ENCODE measurements at places on chromosomes 2 and 18.

- no peak for DNase-seq
Observed at GRCh38 chr2:205675861-205676516, 6.3 kb upstream of the NRP2 start.

DNA sequence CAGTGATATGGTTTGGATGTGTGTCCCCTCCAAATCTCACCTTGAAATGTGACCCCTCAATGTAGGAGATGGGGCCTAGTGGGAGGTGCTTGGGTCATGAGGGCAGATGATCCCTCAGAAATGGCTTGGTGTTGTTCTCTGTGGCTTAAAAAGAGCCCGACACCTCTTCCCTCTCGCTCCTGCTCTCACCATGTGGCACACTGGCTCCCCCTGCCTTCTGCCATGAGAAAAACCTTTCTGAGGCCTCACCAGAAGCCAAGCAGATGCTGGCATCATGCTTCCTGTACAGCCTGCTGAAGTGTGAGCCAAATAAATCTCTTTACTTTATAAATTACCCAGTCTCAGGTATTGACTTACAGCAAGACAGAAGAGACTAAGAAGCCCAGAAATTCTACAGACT, 357.1 kb downstream of the NRXN1 start:
- no peak for DNase-seq

- no peak for DNase-seq
Observed at GRCh38 chr2:16386031-16386430, 279.6 kb downstream of the CYRIA start.

- DNase-seq: no peak
Observed at GRCh38 chr2:27471961-27472360, 17.6 kb downstream of the IFT172 start.

DNA sequence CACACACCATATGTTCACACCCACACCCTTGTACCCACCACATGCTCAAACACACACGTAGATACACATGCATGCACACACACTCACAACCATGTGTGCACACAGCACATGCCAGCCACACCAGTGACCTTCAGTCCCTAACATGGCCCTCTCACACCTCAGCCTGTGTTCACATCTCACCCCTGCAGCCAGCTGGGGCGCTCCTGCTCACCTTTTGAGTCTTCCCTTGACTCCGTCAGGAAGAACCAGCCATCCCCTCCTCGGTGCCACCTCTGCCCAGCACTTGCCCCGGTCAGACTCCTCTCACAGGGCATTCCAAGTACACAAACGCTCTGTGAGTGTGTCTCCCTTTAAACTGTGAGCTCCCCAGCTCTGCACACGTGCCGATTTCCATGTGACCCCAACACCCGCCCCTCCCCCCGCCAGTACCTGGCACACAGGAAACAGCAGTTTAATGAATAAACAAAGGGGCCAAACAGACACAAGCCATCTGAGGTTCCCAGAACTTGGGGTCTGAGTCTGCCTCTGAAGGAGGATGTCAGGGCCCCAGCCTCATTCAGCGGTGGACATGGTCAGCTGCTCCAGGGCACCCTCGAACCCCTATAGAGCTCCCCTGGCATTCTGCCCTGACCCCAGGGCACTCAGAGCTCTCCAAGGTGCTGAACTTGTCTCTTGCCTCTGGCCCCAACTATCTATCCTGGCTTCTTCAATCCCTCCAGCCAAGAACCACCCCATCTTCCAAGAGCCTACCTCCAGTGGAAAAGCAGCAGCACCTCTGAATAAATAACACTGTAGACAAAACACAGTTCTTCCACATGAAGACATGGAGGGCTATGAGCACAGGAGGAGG, 252.9 kb downstream of the ATAD2B start:
- DNase-seq: no peak

DNA sequence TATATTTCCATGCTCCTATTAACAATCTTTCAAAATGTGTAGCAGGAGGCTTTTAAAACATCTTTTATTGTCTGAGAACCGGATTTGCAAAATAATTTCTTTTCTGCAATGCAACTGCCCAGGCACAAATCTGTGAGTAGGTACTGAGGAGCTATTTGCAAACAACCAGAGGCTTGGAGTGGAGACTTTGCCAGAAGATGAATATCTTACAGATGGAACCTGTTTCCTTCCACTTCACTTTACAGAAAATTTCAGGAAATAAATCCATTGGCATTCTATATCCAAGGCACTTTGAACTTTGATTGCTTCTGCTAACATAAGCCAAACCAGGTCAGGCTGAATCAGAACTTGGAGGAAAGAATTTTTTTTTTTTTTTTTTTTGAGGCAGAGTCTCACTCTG, 237.4 kb upstream of the REV1 start:
- DNase-seq: no peak

- no peak for DNase-seq
Observed at GRCh38 chr18:21820033-21820810, 79.6 kb downstream of the MIB1 start.

DNA sequence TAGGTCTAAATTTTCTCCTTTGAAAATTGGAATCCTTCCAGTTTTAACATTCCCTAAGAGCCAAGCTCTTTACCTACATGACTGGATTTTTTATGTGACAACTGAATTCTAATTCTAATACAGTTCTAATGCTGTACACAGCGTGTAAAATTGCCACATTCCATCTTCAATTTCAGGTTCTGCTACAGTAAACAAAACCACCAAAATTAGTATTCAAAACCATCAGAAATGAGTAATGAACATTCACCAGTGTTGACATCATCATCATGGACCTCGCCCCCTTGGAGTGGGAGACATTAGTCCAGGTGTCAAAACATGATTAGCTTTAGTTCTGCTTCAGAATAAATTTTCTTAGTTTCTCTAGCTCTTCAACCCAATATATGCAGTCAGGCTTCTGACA, 133.6 kb downstream of the MBD2 start:
- no peak for DNase-seq

- no peak for DNase-seq
Observed at GRCh38 chr2:218711550-218711929, 905 bp downstream of the TTLL4 start.

GRCh38 chr18:36360256-36360909, 62.9 kb downstream of the FHOD3 start:
- DNase-seq: no peak

DNA sequence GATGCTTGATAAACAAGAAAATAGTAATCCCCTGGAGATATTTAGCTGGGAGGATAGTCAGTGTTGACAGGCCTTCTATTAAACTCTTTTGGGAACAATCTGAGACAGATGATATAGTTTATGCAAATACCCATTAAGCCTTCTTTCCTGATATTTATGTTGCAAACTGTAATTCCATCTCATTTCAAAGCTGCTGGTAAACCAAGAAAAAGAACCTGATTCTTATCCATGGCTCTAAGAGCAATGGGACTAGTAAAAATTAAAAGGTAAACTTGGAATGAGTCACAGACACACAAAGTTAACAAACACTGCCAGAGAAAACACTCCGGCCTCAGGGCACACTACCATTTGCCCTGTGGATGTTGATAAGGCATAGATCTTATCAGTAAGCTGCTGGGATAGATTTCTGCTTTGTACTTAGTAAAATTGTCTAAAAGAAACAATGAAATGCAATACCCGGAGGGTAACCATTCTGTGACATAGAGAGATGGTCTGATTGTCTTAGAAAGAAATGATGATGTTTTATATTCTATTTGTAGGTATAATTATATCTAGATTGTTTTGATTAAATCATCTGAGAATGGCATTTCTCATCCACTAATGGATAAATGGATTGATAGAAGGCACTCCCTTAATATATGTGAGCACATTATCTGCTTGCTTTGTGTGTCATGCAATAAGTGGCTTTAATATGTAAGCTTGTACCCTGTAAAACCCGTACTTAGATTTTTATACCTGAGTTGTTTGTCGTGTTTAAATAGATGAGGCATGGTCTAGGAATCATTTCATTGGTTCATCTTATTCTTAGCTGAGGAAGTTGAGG, 13.2 kb downstream of the GALR1 start:
- DNase-seq: no peak

GRCh38 chr2:176082824-176083751, 674 bp downstream of the EVX2 start:
- DNase-seq: no peak

DNA sequence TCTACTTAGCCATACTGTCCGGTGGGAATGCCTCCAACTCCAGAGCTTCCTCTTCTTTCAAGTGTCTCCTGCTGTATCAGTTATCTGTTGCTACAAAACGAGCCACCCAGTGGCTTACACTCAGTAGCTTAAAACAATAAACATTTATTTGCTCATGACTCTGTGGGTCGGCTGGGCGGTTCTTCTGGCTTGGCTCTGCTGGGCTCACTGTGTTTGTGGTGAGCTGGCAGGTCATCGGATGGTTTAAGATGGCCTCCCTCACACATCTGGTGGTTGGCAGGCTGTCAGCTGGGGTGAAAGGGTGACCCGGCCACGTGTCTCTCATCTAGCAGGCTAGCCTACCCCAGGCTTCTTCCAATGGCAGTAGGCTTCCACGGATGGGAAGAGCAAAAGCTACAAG, 122.4 kb upstream of the SLC1A4 start:
- no peak for DNase-seq

DNA sequence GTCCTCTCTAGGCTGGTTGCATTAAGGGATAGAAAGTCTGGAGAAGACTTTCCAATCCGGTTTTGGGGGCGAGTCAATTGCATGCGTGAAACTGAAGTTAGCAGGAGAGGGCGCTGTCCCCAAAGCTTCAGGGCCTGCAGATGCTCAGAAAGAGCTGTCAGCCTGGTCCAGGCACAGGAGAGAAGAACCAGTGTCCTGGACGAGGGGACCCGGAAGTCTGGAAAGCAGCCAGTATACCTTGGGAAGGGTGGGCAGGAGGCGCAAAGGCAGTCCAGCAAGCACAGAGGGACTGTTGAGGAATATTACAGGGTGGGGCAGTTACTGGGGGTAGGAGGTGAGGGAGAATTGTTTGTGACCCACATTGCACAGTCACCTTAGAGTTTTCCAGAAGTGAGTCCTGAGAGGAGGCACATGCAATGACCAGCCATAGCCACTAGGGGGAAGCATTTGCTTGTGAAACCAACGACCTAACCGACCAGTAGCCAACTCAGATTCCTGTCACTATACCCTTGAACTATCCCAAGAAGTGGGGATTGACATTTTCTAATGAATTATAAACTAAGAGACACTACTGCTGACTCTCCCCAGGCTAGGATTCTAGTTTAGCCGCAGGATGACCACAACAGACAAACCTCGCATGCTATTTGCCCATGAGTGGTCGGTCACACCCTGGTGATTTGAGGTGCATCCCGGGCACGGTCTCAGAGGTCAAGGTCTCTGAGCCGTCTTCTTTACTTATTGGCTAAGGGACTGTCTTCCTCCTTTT, 172.8 kb downstream of the RDH14 start:
- DNase-seq: peak; percentile 47

DNA sequence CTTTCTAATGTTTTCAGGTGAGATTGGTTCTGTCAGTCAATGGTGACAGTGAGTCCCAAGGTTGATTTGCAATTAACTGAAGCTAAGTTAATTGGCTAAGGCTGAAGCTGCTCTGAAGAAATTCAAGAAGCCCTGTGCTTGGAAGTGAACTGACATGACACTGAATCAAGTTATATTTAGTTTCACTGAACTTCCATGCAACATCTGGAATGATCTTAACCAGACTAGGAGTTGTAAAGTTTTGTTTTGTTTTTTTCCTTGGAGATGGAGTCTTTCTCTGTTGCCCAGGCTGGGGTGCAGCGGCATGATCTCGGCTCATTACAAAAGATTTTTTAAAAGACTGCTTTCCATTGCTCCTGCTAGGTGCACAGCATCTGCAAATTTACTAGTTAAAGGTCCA, 11.4 kb downstream of the SERPINB5 start:
- DNase-seq: no peak

GRCh38 chr2:43221763-43222474, 4.5 kb downstream of the ZFP36L2 start:
- DNase-seq: no peak

DNA sequence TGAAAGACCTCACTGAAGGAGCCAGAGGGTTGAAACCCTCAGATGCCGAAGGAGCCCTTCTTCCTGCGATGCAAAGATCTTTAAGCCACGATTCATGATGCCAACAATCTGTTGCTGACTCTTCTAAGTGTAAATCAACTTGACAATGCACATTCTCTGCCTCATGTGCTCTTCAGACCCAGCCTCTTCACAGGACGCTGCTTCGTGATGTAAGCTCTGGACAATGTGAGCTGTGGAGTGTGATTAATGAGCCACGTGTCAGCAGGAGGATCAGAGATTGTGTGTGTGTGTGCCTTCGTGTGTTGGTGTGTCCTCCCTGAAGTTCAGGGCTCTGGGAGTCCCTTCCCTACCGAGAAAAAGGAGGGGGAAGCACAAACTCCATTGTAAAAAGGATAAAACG, 26.5 kb upstream of the TWIST2 start:
- DNase-seq: no peak

DNA sequence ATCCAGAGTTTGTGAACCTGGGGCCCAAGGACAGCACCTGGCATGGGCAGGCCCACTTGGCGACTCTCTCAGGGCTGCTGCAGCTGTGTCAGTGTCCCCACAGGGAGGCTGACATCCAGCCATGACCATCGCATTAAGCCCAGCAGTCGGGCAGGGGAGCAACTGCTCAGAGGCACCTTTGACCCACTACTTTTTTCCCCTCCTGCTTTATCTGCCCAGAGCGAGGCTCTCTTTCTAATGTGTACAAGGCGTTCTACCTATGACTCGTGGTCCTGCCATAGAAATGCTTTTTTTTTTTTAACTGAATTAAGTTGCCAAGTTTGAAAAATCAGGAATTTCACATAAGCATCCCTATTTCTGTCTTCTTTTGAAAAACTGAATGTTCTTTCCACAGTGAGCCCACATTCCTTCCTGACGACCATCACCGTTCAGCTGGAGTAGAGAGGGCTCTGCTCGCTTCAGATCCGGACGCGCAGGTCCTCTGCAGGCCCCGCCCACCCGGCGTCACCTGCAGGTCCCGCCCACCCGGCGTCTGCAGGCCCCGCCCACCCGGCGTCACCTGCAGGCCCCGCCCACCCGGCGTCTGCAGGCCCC, 403 bp upstream of the CLUL1 start:
- DNase-seq: no peak

- DNase-seq: no peak
Observed at GRCh38 chr2:241538838-241539615, 19.5 kb upstream of the BOK start.

DNA sequence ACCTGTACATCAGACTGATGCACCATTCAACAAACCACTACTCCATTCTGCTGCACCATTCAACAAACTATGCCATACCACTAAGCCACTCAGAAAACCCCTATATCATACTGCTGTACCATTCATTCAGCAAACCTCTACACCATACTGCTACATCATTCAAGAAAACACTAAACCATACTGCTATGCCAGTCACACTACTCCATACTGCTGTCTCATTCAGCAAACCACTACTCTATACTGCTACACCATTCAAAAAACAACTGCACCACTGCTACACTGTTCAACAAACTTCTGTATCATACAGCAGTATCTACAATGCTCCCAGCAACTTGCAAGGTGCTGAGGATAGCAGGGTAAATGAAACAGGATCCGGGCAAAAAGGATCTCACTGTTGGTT, 12.9 kb upstream of the SLC1A4 start:
- DNase-seq: no peak

DNA sequence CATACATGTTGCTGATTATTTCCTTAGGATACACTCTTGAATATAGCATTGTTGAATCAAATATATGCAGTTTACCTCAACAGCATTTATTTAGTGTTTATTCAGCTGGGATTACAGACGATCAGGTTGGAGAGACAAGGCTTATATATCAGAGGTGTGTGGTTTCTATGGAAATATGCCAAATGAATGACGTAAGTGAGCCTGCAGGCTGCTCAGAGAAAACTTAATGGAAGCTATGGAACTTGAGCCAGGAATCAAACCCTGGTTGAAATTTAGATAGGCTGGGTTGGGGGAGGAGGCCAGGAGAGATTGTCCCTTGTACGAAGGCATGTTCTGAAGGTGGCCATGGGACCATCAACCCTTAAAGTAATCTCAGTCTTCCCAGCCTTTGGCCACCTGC, 79.5 kb downstream of the INPP4A start:
- no peak for DNase-seq
